Cerebellar nuclear complex (tissue), 1 donor: ENCODE measurements at places on chromosomes 16 and 17.

DNA sequence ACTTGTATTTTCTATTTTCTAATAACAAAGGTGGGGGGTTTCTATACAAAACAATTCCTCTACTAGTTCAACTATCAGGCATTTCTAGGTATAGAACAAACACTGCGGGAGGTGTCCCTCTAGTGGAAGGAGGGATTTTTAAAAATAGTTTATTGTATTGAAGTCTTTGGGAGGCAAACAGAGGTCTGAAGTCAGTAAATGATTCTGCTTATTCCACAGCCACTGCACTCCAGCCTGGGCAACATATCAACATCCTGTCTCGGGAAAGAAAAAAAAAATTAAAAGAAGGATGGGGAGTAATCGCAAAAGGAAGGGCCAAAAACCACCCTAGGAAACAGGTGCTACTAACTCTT lies 648 bp upstream of the ERCC4 start:
- no peak for DNase-seq

GRCh38 chr17:69820876-69821473 lies 254.1 kb upstream of the KCNJ16 start:
- no peak for DNase-seq

DNA sequence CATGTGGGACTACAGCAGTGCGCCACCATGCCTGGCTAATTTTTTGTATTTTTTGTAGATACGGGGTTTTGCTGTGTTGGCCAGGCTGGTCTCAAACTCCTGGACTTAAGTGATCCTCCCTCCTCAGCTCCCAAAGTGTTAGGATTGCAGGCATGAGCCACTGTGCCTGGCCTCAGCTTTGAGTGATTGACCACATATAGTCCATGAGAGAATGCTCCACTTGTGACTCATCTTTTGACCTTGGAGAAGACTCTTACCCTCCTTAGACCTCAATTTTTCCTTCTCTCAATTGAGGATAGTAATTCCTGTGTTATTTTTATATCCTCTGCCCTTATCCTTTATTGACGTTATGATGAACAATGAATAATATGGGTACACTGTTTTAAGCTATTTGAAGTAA lies 30.9 kb upstream of the DUSP14 start:
- no peak for DNase-seq

GRCh38 chr17:81961087-81961511 lies at the start of gene NOTUM:
Gene NOTUM (minus strand): TSS chr17:81961187. CDS start chr17:81960909, 278 bp downstream.
- DNase-seq: no peak

DNA sequence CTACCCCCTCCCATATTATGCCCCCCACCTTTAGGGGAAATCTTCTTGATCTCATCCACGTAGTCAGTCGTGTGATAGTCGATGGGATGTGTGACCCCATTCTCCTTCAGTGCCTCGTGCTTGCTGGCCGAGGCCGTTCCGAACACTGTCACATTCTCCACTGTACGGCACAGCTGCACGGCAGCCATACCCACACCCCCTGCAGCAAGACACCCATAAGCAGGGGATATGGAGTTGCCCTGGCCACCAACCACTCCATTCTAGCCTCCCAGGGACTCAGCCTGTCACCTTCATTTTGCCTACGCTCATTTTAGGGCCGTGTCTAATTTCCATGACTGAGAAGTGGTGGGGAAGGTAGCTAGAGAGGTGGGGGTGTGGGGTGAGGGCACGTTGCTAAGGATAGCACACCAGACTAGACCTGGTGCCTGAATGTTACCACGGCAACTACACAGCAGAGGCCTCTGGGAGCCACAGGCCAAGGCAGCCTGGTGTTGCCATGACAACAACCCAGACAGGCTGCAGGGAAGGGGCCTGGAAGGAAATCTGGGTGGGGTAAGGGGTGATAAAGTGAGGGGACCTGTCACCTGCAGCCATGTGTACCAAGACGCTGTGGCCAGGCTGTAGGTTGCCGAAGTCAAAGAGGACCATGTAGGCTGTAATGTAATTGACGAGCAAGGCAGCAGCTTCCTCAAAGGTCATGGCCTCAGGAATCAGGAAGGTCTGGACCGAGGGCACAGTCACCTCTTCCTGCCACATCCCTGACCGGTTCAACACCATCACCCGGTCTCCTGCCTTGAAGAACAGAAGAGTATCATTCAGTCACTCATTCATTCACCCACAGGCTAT lies 4.0 kb downstream of the VAT1 start:
- no peak for DNase-seq

DNA sequence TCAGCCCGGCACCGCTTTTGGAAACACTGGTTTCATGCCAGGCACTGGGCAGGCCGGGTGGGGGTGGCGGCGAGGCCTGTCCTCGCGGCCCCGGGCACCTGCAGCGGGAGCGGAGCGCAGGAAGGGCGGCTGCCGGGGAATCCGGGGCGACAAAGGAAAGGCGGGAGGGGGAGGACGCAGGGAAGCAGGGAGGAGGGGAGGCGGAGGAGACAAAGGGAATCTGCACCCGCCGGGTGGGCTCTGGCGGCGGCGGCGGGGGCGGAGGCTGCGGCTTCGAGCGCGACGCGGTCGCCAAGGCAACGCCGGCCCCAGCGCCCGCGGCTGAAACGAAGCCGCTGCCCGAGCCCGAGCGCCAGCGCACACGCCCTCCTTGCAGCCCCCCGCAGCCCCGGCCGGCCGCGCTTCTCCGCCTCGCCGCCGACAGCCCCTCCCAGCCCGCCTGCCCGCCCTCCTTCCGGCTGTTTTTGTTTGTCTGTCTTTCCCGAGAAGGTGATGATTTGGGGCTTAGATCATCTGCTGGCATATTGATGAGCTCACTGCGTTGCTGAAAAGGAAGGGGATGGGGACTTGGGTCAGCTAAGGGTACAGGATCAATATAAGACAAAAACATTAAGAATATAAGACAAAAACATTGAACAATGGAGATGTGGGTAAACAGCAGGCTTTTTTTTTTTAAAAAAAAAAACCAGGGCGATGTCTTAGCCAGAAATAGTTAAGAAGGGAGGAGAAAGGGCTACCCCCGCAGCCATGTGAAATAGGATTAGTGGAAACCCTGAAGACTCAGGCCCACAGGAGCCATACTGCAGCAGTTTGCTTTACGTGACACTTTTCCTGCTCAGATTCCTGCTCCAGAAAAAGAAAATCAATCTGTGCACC lies 32.7 kb downstream of the CDK5R1 start:
- DNase-seq: peak; percentile 30

DNA sequence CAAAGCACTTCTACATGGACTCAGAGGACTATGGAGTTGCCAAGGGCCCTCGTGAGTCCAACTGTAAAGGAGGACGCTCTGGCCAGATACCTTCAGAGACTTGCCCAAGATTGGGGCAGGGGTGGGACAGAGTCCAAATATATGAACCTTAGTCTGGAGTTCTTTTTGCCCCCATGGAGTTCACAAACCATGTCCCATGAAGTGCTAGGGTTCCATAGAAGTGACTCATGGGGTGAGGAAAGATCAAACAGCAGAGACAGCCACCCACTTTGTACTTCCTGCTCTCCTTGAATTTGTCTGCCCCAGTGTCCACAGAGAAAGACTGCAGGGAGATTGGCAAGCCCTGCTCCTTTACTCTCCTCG lies 29.0 kb downstream of the SRL start:
- no peak for DNase-seq

- DNase-seq: no peak
These were observed 156.3 kb upstream of the ZKSCAN2 start for GRCh38 chr16:25413975-25414374.

DNA sequence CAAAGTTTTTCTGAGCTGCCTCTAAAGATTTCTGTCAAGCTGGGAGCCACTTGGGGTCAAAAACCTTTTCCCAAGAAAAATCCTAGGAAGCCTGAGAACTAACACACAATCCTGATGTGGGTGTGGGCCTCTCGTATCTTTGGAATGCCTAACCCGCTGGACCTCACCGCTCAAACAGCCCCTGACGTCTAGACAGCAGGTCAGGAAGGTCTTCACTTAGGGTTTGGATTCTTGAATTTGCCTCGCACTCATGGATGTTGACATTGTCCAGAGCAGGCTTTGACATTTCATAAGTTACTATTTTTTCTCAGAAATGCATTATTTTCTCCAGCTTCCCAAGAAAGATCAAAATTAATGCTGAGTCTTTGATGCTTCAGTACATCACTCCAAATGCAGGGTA lies 18.9 kb downstream of the TEX2 start:
- no peak for DNase-seq

- DNase-seq: no peak
These were observed 26.4 kb downstream of the EEF2K start for GRCh38 chr16:22232277-22233036.

- no peak for DNase-seq
These were observed 86.1 kb downstream of the ZFHX3 start for GRCh38 chr16:72961863-72962262.

DNA sequence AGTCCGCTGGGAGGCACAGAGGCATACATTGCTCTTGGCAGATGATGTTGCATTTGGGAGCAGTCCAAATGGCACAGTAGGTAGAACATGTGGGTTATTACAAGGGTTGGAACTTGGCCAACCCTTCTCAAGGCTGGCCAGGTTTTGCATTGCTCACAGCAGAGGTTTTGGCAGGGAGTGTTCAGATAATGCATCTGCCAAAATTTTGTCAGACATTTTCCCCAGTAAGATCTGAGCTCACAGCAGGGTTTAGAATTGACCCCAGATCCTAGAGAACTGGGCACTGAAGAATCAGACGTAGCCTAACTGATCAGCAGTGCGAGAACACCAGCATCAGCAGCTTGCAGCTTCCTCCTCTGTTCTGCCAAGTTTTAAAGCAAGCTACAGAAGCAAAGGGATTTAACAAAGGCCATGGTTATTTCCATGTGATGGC lies 468.8 kb upstream of the KIF2B start:
- no peak for DNase-seq

DNA sequence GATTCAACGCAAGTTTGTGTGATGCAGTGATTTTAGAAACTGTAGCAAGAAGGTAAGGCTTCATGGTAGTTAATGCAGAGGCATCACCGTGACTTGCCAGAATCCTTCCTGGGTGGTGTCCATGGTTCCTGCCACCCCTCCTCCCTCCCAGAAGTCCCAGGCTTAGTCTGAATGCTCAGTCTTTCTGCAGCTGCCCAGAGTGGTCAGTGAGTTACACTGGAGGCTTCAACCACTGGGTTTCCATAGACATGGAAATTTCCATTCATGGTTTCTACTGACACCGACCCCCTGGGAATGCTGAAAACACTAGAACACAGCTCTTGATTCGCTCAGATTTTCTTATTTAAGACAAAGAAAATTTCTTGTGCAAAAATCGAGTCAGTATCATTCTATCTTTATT lies 159.4 kb upstream of the HSBP1 start:
- no peak for DNase-seq

DNA sequence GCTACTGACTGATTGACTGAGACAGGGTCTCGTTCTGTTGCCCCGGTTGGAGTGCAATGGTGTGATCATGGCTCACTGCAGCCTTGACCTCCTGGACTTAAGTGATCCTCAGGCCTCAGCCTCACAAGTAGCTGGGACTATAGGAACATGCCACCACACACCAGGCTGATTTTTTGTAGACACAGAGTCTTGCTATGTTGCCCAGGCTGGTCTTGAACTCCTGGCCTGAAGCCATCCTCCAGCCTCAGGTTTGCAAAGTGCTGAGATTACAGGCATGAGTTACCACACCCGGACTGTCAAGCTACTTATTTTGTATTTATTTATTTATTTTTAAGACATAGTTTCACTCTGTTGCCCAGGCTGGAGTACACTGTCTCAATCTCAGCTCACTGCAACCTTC lies 55.2 kb downstream of the METTL16 start:
- no peak for DNase-seq

DNA sequence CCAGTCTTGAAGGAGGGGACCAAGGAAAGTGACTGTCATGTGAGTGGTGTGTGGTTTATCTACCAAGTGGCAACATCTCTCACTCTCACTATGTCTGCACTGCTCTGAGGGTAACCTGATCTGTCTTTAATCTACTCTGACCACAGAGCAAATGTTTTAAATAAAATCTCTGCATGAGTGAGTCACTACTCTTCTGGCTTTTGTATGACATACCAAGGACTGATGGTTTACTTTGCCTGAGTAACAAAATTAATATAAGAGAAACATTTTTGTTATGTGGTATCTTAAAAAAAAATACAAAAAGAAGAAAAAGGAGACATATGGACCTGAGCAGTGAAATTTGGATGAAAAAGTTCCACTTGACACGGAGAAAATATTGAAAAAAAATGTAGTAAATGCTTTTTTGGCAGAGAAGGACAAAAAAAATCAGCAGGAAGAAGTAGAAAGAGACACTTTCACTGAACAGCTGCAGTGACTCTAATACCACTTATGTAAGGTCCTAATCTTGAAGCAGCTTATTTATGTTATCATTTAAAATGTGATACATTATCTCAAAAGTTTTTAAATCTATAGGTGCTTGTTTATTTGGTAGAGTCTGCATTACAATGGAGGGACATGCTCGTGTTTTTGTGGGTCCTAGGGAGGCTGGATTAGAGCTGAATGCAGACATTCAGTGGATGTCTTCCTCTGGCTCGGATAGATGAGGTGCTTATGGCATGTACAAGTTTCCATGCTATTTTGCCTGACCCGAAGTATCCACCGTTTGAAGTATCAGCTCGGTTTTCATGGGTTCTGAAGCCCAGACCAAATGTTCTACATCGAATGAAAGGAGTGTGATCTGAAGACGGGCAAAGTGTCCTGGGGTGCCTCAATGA lies 240.7 kb downstream of the MAP2K6 start:
- DNase-seq: no peak

DNA sequence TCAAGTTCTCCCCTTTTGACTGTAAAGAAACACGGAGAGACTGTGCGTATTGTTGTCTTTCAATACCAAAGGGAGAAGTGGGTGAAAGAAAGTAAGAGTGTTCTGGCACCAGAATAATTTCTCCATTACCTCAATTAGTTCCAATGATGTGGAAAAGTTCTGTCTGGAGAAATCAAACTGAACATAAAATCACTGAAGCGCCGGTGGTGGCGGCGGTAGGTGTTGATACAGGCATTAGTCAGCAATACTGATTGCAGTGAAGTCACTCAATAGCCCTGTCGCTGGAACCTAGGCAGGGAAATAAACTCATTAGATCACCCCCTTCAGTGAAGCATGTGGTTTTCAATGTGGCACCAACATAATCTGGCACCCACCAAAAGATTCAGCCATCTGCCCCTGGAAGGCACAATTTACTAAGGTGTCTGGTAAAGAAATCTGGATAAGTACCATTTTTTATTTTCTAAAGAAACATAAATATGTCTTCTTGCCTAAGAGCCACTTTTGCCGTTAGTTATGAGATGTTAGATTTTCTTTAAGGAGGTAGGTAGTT lies 274.2 kb upstream of the SOX9 start:
- no peak for DNase-seq

- no peak for DNase-seq
These were observed 50.0 kb downstream of the SHISA9 start for GRCh38 chr16:12951392-12951791.

DNA sequence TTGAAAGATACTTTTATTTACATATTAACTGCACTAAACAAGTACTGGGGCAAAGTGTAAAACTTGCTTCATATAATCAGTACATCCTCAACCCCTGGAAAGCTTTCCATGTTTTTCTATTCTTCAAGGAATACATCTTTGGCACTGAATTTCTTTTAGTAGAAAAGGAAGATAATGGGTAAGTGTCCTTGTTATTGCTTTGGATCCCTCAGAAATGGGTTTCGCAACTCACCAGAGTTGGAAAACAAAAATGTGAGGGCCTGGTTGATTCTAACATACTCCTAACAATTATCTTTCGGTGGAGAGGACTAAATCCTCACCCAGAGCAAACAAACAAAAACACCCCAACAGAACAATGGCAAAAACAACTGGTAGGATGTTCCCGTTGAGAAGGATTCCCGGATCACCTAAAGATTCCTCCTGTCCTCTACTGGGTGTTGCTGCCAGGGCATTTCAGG lies 120.4 kb downstream of the PARN start:
- no peak for DNase-seq
